ENCODE measurements at places on chromosomes 2 and 18.

DNA sequence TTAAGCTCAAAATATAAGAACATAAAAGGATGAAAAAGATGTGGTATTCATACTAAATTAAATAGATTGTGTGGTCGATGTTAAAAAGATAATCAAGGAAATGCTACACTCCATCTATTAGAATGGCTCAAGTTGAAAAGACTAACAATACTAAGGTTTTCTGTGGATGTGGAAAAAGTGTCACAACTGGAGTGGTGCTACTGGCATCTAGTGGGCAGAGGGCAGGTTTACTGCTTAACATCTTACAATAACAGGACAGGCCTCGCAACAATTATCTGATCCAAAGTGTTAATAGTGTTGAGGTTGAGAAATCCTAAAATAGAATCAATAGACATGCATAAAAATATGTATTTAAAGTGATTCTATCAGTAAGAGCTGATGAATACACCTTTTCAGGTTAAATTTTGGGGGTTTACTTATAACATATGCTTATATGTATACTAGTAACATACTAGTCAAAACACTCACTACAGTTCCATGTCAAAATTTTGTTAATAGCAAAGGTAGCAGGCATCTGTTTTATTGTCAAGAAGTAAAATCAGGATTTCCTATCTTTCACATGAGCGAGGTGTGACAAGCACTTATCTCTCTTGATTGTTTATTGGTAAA, 91.5 kb upstream of the TMEFF2 start:
- peak; percentile 22 for DNase-seq

- DNase-seq: no peak
Measured at GRCh38 chr2:230124757-230125431, 56.2 kb upstream of the SLC16A14 start.

DNA sequence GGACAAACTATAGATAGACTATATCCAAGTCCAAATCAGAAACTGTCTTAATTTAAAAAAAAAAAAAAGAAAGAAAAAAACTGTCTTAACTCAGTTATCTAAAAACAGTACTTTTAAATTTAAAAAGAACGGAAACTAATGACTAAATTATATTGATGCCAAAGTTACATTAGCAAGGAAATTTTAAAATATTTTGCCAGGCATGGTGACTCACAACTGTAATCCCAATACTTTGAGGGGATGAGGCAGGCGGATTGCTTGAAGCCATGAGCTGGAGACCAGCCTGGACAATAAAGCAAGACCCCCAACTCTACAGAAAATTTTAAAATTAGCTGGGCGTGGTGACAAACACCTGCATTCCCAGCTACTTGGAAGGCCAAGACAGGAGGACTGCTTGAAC, 30.9 kb downstream of the MEMO1 start:
- no peak for DNase-seq

DNA sequence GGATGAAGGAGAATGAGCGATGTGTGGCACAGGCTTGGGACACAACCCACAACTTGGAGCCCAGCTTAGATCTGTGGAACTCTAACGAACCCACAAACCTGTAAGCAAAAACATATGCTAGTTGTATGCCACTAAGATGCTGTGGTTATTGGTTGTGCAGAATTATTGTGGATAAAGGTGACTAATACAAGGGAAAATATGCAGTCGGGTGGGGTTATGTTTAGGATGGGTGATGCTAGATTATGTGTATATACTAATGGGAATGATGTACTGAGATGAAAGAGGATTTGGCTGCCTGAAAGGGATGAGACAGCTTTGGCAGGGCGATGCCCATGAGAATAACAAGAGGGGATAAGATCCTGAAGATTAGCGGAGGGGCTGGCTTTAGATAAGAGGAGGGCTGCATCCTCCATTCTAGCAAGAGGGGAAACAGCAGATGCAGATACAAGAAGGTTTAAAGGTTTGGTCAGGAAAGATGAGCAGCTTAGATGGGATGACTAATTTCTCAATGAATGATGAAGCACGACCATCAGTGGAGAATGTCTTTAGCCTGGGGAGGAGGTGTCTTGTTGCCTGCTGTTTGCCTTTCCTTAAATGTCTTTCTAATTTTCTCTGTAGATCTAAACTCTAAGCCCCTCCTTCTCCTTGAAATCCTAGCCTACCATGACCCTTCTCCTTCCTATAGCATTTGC, 49.6 kb downstream of the GALNT14 start:
- DNase-seq: no peak

DNA sequence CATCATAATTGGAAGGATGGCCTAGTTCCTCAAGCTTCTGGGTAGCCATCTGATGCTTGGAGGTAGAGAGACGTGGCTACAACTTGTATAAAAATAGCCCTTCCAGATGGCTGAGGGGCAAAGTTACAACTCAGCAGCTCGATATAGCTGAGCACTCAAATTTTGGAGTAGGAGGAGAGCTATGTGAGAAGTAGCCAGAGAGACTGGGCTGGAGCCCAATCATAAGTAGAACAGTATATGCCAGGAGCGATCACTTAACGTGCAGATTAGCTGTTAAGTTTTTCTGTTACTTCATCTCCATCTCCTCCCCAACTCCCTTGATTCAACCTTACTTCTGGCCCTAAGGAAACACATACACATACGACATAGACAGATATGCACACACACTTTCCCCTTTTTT, 28.8 kb downstream of the CNRIP1 start:
- DNase-seq: no peak

DNA sequence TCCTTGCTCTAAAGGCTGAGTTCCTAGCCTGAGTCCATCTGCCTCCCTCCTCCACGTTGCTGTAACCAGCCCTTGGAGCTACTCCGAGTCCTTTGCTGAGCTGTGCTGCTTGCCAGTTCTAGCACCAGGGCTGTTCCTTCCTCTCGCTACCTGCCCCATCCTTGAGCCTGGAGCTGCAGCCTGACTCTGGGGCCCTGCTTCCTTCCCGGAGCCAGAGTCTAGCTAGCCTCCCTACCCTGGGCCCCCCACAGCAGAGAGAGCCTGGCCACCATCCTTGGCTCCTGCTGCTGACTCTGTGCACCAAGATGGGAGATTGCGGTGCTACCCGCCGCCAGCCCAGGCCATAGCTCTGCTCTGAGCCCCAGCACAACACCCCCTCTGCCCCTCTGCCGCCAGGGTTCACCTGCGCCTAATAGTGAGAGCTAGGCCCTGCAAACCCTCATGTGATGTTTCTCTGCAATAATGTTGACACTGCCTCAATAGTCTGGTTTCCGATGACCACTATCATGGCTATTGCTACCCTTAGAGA, 135.9 kb upstream of the ASB18 start:
- no peak for DNase-seq

- no peak for DNase-seq
Measured at GRCh38 chr2:176821350-176821749, 391.2 kb upstream of the HNRNPA3 start.

Measured in brain (organoid and tissue), 16 donors.